C1 segment of cervical spinal cord (tissue), 14 donors: ENCODE measurements at places on chromosomes 4 and X.

GRCh38 chr4:76260571-76260970, 9.1 kb downstream of the FAM47E start:
- DNase-seq: no peak

DNA sequence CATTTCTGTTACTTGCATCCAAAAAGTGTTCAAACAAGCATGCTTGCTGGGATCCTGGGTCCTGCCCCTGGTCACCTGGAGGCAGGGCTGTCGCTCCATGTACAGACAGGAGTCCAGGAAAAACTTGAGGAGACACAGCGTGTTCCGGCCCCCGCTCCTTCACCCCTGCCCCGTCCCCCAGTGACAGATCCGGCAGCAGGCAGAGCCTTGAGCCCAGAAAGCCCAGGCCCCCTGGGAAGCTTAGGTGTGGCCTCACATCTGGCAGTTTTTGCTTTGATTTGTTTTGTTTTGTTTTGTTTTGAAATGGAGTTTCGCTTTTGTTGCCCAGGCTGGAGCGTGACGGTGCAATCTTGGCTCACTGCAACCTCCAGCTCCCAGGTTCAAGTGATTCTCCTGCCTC, 67.0 kb downstream of the TRMT44 start:
- no peak for DNase-seq

GRCh38 chrX:151729056-151729725, 5.4 kb upstream of the CNGA2 start:
- no peak for DNase-seq

GRCh38 chr4:8308144-8308543, 38.6 kb downstream of the HTRA3 start:
- DNase-seq: no peak

- no peak for DNase-seq
These were observed 534.4 kb upstream of the PCDH10 start for GRCh38 chr4:132614682-132615081.

- no peak for DNase-seq
These were observed 538.3 kb upstream of the GALNT7 start for GRCh38 chr4:172630280-172630679.

GRCh38 chr4:10811991-10812390, 127.4 kb upstream of the CLNK start:
- no peak for DNase-seq

DNA sequence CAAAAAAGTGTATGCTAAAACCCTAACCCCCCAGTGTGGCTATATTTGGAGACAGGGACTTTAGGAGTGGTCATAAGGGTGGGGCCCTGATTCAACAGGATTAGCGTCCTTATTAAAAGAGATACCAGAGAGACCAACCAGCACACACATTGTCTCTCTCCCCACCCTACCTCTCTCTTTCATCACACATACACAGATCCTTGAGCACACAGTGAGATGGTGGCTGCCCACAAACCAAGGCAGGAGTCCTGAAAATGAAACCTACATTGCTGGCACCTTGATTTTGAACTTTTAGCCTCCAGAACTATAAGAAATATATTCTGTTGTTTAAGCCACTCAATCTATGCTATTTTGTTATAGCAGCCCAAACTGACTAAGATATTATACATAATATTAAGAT, 224.2 kb downstream of the KDR start:
- DNase-seq: no peak

GRCh38 chr4:156303708-156304107, 350.0 kb upstream of the CTSO start:
- no peak for DNase-seq

- no peak for DNase-seq
These were observed 227.6 kb downstream of the ANKRD50 start for GRCh38 chr4:124484940-124485339.

DNA sequence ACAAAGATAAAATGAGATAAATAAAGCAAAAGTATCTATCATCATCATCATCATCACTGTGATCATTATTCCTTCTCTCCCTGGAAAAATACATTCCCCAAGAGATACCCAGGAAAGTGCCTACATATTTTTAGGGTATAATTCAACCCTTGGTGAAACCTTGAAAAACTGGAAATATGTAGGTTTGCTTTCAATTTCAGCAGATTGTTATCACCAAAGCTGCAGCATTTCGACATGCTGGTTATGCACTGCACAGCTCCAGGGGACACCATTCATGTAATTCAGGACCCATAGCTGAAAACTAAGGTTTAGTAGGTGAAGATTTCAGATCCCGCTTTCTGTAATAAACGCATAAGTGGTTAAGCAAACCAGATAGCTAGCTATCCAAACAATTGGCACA, 28.4 kb upstream of the FBXW7 start:
- DNase-seq: no peak

DNA sequence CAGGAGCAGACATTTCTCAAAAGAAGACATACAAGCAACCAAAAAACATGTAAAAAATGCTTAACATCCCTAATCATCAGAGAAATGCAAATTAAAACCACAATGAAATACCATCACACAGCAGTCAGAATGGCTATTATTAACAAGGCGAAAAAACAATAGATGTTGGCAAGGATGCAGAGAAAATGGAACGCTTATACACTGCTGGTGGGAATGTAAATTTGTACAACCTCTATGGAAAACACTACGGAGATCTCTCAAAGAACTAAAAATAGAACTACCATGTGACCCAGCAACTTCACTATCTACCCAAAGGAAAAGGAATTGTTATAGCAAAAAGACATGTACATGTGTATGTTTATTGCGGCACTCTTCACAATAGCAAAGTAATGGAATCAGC, 71.5 kb downstream of the PPP4R3C start:
- no peak for DNase-seq

GRCh38 chrX:257681-258289, 23.4 kb upstream of the PLCXD1 start:
- no peak for DNase-seq

- DNase-seq: no peak
These were observed 70.3 kb upstream of the NDP start for GRCh38 chrX:44043496-44043895.

- DNase-seq: no peak
These were observed 560.4 kb downstream of the STPG2 start for GRCh38 chr4:97582890-97583289.

DNA sequence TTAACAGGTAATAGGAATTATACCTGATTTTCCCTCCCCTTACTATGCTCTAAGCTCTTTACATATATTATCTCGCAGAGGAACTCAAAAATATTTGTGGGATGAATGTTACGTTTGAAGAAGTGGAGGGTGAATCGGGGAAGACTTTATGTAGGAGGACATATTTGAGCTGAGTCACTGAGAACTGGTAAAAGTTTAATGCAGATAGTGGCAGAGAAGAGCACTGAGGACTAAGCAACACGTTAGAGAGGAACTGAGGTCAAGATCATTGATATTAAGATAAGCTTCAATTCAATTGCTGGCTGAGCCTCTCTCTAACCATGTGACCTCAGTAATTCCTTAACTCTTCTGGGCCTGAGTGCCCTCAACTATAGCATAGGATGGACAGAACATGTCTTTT, 26.4 kb upstream of the ELOVL6 start:
- no peak for DNase-seq

DNA sequence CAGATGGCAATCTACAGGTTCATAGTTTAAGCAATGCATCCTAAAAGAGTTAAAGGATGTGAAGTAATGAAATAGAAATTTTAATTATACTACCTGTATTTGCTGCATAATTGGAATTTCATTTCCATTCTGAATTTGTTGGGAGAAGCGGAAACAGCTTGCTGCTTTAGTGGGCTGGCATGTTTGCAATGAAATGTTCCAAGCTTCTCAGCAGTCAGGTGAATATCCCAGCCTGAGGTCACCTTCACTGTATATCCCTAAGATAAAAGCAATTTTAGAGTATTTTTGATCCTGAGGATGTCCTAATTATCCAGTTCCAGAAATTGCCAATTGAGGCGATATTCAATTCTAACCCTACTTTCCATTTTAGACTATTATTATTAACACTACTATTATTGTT, 136.1 kb upstream of the ARSJ start:
- no peak for DNase-seq

GRCh38 chrX:53458082-53458481, 23.9 kb upstream of the HSD17B10 start:
- no peak for DNase-seq

DNA sequence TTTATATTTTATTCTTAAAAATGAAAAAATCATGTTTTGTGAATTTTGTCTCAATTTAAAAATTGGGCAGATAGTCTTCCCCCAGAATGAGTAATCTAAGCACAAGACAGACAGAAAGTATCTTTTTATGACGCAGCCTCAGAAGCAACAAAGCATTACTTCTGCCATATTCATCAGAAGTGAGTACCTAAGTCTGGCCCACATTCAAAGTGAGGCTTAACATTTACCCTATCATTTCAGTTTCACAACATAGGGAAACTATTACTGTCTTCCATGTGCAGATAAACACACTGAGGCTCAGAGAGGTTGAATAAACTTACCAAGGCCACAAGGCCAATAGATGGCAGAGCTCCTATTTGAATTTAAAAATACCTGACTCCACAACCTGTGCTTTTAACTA, 4.4 kb upstream of the PRDX4 start:
- no peak for DNase-seq

- DNase-seq: no peak
These were observed 78.0 kb upstream of the CCDC160 start for GRCh38 chrX:134158821-134159512.

GRCh38 chr4:7198440-7199128, 6.2 kb downstream of the SORCS2 start:
- DNase-seq: no peak

DNA sequence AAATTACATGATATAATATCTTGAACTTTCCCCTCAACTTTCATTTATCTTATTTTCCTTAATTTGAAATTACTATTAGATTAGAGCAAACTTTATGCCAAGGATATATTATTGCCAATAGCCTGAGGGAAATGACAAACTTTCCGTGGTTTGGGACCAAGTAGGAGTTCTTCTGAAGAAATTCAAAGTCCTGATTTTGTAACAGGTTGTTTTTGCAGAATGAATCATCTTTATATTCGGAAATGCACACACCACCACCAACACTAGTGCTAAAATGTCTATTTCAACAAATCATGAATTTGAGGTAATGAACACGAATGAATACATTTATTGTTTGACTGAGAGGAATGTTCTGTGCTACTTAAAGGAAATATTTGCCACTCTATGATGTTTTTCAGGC, 226.7 kb downstream of the GRIA2 start:
- DNase-seq: no peak

DNA sequence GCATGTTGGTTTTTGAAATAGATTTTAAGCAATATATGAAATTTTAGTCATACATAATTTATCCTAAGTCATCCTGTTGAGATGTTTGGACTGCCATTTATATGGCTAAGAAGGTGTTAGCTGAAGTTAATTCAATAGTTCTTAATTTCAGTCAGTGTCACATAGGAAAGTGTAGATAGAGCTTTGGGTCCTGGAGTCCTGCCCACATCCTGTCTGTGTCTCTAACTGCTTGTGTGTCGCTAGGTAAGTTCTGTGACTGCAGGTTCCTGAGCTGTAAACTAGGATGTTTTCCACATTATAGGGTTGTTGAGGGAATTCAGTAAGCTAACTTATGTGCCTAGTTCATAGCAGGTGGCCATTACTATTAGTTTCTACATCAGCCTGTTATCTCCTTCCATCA, 20.7 kb downstream of the OFD1 start:
- DNase-seq: no peak

DNA sequence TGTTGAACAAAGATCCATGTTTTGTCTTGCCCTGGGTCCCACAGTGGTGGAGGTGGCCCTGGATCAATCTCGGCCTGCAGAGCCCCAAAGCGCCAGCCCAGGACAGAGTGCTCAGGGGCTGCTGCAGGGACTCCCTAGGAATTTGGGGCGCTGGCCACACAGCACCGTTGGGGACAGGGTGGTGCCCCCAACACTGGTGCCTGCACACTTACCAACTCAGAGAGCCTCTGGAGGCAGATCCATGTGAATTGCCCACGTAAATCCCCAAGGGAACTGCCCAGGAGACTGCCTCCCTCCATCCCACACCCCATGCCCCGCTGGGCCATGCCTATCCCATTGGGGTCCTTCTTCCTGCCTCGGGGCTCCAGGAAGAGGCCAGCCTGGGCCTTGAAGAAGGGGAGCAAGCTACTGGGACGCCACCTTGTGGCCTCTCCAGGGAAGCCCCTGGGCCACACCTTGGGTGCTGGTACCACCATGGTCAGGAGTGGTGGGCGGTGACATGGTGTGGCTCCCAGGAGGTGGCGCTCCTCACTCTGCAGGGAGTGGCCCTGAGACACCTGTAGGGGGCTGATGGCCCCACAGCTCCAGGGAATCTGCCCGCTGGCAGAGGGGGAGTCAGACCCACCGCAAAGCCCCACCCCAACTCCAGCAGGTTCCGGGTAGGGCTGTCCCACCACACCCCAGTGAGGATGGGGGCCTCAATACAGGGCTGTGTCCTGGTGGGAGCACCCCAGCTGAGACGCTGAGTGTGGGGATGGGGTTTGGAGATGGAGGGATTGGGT, 22.8 kb downstream of the CFAP99 start:
- no peak for DNase-seq

DNA sequence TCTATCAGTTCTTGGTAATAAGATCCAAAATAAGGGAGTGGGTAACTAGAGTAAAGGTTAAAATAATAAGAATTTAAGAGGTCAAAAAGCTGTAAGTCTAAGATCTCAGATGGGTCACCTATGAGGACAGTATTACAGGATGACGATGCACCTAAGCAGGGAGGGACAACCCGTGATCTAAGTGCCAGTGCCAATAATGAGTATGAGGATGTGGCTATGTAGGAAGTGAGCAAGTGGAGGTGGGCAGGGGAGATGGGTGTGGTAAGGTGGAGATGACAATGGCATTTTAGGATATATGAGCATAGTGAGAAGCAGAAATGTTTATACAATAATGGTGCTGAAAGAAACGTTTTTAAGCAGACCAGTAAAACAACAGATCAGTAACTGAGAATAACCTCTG, 19.3 kb downstream of the CCDC158 start:
- DNase-seq: no peak

DNA sequence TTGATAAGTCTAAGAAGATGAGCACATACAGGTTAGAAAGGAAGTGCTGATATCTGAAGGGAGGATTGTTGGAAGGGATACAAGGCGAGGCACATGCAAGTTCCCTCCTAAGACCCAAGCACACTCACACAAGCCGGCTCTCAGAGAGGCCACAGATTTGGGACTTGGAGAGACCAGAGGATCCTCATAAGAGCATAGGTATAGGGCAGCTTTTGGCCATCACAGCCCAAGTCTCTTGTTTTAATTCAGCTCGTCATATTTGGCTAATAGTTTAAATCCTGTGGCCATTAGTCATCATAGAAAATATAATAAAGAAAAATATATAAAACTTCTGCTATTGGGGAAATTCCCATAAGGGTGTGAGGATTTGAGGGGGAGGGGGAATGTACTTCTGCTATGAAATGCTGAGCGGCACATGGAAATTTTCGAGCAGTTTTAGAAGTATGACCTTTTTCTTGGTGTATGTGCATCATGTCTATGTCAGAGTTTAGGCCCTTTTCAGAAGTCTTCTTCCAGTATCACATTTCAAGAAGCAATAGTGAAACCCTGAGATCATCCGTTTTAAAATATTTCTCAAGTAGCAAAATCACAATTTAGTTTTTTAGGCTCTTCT, 97.7 kb downstream of the NFKB1 start:
- no peak for DNase-seq

GRCh38 chr4:1964971-1965370, 43.8 kb downstream of the NELFA start:
- no peak for DNase-seq
